Activated naive CD4-positive, alpha-beta T cell (primary cell): ENCODE measurements at places on chromosomes 6 and 20.

DNA sequence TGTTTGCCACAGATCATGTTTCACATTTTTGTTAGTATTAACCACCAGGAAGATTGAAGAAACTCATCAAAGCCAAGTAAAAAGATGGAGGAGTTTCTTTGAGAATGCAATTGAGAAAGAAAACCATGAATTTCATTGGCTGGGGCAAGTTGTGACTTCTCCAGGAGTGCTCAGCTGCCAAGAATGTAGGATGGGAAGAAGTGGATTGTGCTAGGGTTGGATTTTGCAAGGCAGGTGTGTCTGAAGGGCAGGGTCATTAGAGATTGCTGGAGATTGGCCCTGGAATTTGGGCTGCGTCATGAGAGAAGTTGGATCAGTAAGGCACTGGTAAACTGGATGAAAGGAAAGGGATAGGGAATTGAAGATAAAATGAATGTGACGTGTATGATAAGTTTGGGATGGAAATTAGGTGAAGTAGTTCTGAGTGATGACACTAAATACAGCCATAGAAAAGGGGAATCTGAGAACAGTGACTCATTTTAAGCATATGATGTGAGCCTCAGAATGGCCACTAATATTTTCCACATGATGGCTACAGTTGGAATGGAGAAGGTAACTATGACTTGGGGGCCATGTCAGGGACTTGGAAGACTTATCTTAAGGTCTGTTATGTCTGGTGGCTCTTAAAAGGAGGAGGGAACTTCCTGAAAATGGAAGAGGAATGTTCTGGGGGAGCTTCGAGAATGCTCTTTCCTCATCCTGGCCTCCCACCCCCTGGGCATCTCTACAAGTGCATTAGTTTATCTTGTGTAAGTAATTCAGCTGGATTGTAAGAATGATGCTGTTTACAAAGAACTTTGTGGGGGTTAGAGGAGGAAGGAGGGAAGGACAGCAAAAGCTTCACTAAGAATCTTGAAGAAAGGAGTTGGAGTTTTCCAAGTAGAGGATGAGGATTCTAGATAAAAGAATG lies 27.8 kb upstream of the ERVFRD-1 start:
- DNase-seq: no peak

DNA sequence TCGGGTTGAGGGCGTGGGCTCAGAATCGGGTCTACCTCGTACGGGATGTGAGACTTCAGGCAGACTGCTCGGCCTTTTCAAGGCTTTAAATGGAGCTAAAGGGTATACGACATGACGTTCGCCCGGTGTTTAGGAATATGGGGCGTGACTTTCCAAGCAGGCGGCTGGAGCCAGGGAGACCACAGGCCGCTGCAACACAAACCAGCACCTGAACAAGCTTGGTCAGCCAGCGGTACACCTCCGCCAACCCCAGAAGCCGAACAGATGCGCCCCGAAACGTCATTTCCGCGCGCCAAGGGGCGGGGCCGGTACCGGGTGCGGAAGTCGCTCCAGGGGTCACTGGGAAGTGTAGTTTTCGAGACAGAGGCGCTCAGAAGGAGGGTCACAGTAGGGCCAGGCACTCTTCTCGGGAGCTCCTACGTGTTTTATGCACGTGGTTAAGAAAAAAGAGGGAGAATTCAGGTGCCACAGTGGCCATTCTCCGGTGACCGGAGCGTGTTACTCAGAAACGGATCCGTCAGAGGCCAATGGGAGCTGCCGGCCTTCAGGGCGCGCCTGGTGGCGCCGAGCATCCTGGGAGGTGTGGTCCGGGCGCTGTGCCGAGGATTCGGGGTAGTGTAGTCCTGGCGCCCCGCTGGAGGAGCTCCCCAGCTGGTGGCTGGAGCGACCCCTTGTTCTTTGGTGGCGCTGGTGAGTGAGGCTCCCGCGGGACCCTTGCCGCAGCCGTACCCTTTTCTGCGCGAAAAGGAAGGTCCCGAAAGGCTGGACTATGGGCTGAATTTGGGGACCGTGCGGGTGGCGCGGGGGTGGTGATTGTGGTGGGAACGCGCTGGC lies at the start of gene ZNF133:
TSS of gene ZNF133 (plus strand) at position 613 of the 834 bp plus-strand sequence. CDS start 17,160 bp downstream, outside the sequence.
- DNase-seq: peak; percentile 95

- DNase-seq: no peak
Measured at GRCh38 chr6:18096423-18096822, 26.1 kb downstream of the NHLRC1 start.

DNA sequence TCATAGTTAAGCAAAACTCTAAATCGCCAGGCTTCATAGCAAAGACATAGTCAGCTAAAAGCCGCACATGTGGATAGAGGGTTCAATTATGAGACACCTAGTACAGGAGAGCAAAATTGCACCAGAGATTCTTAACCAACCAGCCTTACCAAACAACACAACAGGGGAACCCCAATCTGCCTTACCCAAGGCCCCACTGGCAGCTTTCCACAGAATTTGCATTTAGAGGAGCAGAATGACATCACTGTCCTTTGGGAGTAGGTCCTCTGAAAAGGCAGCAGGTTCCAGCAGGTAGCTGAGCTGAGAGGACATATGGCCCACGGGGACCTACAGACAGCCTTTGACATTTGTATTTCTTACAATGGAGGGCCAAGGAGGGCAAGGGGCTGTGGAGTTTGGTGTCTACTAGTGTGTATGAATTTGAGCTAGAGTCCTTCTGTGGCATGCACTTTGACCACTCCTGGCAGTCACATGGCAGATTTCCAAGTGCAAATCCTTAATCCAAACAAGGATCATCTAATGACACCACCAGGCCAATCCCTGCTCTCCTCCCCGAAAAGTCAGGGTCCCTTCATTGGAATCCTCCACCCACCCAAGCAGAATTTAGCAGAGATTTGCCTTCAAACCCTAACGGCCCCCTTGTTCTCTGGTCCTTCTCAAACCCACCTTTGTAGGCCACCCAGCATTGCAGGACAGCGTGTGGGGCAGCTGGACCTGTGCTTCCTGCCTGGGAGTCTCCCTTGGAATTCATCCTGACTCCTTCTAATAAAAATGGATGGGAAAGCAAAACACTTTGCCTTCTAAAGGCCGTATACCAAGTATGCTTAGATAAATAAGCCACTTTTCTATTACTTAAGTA lies 171.2 kb upstream of the SUPT3H start:
- no peak for DNase-seq
